ENCODE measurements at places on chromosomes 12 and 14.
A peak's percentile ranks its signal among the peaks of the same experiment; 100 is the strongest.

- no peak for DNase-seq
Observed at GRCh38 chr12:39824505-39825212, 205.1 kb upstream of the ABCD2 start.

GRCh38 chr14:100058777-100059437 is 6.3 kb upstream of the EVL start:
- DNase-seq, result no peak

- DNase-seq, result peak; percentile 31
Observed at GRCh38 chr12:51351913-51352532, 5.5 kb upstream of the CELA1 start.

DNA sequence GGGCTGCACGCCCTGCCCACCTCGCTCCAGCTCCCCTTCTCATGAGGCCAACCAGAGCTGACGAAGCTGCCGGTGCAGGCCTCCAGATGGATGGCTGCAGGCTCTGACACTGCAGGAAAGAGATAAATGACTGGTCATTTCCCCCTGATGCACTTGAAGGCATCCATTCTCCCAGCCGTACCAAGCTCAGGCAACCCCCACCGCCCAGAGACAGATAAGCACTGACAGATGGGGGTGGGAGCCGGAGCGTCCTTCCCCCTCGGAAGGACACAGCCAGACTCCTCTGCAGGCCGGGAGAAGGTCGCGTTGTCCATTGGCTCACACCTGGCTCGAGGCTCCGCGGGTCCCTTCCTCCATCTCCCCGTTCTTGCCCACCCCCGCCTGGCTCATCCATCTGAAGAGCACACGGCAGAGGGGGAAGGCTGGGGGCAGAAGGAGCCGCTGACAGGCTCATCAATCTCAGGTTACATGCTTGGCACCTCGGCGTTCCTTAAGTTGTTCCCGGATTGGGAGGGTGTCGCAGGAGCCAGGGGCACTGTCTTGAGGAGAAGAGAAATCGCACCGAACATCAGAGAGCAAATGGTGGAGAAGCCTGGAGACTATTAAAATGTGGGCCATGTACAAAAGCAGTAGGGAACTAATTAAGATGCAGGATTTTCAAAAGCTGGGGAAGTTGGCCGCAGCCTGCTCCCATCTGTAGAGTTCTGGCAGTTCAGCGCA is 151.6 kb downstream of the DPF3 start:
- peak; percentile 17 for DNase-seq

DNA sequence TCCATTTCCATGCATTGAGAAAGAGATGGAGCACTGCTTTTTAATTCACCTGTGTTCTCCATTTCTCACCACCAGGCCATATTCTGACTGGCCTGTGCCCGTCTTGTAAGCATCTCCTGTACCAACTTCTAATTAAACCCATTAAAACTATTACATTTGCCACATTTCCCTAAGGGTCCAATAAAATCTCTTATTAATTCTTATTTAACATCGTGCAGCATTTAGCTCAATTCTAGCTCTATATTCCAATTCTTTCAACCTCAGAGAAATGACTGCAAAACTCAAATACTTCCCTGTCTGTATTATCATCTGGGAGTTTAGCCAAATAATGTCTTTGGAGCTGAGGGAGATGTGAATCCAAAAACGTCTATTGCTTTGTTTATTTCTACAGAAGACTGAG is 495.4 kb upstream of the TMEM132C start:
- no peak for DNase-seq

DNA sequence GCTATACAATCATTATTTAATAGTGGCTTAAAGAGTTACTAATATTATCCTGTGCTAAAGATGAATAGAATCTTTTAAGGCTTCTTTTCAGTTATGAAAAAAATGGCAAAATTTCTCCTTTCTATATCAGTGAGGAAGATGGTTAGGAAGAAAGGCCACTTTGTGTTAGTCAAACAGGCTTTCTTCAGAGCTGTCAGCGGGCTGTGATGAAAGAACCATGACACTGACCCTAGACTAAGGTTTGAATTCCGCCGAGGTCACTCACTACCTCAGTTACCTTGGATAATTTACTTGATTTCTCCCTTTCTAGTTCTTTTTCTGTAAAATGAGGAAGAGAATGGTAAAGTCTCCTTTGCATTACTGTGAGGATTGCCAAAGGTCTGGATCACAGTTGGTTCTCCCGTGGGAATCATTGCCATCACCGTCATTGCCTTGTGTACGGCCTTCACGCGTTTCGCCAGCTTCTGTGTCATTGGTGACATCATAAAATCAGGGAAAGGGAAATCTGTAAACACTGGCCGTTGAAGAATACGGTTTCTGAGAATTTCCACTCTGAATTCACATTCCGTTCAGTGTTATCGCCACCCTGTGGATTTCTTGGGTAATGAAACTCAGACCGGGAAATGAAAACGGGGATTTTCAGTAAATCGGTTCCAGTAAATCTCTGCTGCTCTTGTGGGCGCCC is 26.7 kb upstream of the YBX3 start:
- DNase-seq, result peak; percentile 68

- DNase-seq, result peak; percentile 16
Observed at GRCh38 chr12:69497308-69498026, 27.3 kb downstream of the FRS2 start.

DNA sequence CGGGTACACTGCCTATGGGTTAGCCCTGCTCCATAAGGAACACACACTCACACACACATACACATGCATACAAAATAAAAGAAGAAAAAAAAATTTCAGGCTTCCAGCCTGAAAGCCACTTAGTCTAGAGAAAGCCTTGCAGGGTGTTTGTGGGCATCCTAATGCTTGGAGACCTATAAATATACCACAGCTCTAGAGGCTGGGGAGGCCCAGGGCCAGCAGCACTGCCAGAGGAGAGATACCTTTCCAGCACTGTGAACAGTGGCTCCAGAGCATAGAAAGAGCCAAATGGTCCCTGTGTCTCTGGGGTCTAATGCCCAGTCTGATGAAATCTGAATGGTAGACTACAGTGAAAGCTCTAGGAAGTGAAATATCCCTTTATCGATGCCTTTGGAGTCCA is 12.9 kb downstream of the FAM161B start:
- DNase-seq, result no peak

DNA sequence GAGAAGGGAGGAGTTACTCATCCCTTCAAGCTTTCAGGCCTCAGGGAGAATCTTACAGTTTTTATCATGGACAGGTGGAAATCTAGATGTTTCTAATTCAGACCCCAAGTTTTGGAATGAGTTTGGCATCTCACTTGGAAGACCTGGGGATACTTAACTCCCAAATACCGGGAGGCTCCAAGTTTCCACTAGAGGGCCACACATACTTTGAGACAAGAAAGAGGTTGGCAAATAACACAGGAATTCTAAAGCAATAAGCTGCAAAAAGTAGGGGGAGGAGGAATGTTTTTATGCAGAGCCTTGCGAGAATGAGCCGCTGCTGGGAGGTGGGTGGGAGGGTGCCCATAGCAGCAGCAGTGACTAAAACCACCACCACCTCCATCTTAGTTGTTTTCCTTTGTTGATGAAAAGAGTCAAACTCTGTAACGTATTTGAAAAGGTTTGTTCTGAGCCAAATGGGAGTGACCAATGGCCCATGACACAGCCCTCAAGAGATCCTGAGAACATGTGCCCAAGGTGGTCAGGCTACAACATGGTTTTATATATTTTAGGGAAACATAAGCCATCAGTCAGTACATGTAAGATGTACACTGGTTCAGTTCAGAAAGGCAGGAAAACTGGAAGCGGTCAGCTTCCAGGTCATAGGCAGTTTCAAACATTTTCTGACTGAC is 34.2 kb upstream of the RNASE1 start:
- DNase-seq, result no peak

GRCh38 chr14:89420502-89420901 is 3.5 kb upstream of the FOXN3 start:
- no peak for DNase-seq

DNA sequence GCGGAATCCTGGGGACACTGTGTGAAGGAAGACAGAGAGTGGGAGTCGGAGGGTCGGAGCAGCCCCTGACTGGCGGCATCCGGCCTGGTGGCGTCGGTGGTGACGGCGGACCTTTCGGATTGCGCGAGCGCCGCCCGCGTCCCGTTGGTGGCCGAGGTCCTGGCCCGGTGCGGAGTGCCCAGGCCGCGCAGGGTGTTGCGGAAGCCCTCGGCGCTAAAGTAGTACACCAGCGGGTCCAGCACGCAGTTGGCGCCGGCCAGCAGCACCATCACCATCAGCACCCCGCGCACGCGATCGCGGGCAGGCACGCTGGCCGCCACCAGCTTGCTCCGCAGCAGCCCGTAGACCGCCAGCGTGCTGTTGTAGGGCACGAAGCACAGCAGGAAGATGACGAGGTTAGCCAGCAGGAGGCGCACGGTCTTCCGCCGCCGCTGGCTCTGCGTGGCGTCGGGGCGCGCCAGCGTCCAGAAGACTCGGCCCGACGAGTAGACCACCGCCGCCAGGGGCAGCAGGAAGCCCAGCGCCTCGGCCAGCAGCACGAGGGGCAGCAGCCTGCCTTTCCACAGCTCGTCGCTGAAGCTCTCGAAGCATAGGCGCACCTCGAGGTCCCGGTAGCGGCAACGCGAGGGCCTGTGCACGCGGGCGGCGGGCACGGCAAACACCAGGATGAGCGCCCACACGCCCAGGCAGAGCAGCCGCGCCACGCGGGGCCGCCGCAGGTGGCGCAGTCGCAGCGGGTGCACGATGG is 13.1 kb upstream of the CHD4 start:
- peak; percentile 70 for DNase-seq

GRCh38 chr12:53097207-53097563 is 282 bp upstream of the IGFBP6 start:
- peak; percentile 35 for DNase-seq

DNA sequence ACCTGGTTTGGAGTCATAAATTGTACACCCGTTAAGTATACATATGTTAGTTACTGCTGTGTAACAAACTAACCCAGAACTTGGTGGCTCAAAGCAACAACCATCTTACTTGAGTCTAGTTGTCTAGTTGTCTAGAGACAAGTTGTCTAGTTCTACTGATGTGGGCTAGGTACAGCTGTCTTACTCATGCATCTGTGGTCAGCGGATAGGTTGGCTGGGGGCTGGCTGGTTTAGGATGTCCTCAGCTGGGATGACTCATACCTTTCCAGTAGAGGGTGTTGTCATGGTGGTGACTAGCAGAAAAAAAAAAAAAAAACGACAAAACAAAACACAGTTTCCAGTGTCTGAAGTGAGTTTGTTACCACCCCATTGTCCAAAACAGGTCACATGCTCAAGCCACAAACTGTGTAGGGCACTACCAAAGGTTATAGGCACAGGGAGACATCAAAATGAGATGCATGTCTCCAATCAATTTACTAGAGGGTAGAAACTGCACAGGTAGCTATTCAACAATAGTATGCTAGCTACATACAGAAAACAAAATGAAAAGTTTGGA is 680.3 kb downstream of the MED13L start:
- no peak for DNase-seq

DNA sequence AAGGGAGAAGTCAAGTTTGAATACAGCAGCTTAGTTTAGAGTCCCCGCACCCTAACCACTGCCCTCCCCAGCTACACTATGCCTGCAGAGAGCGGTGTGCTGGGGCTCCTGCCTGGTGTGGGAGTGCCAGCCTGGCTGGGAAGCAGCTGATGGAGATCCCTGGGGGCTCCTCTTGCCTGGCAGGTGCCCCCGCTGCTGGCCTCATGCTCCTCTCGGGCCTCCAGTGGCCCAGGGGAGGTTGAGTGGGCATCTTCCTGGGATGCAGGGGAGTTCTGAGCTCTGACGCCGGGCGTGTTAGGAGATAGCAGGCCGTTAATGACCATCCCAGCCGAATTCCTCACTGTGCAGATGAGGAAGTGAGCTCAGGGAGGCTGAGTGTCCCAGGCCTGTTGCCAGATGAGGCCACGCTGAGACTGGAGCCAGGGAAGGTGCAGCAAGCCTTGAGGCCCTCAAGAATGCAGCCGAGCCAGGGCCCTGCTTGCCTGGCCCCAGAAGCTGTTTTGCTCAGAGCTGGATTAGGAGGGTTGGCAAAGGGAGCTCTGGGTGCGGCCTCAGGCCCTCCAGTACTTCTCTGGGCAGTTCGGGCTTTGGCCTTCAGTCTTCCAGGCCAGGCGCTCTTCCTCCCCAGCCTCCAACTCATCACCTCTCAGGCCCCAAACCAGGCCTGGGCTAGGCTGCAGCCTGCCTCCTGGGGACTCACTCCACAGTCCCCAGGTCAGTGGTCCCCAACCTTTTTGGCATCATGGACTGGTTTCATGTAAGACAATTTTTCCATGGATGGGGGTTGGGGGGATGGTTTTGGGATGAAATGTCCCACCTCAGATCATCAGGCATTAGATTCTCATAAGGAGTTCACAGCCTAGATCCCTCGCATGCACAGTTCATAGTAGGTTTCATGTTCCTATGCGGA is 6.6 kb upstream of the CYP46A1 start:
- DNase-seq, result no peak

GRCh38 chr14:60956202-60956601 is 24.7 kb downstream of the TRMT5 start:
- DNase-seq, result no peak

DNA sequence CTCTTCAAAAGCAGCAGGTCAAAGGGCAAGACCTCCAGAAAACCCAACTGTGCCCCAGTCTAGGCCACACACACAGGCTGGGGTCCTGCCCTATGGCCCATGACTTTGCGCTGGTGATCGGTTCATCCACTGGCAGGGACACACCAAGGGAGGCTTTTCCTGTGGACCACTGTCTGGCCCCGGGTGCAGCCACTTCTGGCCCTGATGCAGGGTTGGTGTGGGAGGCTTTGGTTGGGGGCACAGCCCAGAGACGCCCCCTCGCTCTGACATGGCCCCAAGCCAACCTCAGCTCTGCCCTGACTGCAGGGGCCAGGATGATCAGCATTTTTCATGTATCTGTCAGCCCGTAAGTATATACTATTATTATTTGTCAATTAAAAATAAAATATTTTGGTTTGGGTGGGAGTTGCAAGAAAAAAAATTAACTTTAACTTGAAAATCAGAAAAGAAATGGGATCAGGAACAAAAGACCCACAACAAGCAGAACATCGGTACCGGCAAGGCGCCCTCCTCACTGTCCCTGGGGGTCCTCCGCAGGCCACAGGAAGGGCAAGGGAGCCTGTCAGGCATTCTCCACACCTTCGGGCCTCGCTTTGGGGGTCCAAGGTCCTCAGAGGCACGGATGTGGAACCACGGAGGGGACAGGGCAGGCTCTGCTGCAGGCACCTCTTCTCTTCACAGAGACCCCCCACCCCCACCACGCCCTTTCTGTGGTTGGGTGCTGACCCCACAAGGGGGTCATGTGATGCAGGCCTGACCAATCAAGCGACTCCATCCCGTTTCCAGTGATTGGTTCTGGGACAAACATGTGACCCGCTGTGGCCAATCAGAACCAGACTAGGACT is 181.5 kb upstream of the SFSWAP start:
- DNase-seq, result no peak

DNA sequence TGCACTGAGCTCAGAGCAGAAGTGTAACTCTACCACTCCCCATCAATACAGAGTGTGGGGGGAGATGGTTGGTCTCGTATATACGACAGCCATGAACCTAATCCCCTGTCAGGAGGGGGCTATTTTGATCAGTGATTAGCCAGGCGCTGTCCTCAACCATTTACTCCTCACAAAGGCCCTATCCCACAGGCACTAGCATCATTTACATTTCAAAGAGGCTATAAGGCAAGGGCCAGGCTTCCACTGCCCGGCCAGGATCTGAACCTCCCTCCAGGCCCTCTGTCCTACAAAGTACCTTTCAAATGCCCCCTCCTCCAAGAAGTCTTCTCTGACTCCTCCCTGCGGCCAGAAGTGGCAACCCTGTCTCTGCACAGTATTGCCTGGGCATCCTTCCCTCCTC is 74.7 kb downstream of the ITPK1 start:
- no peak for DNase-seq
